ENCODE measurements at places on chromosomes 7 and 10.

- no peak for DNase-seq
These were observed 19.6 kb downstream of the EBF3 start for GRCh38 chr10:129944456-129944855.

DNA sequence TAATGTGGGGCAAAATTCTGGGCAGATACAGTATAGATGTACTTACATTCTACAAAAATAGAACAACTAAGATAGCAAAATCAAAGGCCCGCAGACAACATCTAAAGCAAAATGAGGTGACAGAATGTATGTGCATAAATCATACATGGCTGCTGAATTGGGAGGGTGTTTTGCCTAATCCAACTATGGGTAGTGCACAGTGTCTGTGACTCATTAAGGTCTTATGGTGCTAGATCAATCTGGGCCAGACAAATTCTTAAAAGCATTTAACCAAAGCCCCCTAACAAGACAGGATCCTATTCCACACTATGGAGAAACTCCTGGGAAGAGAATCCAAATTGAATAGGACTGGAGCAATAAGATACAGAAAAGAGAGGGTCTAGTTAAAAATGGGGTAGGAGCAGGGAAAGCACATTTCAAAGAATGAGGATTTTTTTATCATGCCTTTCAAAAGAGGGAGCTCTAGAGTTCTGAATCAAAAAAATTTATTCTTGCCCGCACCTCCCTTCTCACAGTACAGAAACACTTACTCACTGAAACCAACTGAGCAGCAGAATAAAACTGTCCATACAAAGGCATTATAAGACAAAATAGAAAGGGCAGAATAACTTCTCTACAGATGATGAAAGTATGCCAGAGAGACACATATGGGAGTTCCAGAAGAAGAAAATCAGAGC, 181.3 kb downstream of the RNLS start:
- DNase-seq = no peak

- DNase-seq = no peak
These were observed 159.0 kb upstream of the SHH start for GRCh38 chr7:155971180-155971770.

- DNase-seq = no peak
These were observed 92.1 kb downstream of the ZNF277 start for GRCh38 chr7:112298543-112299100.

GRCh38 chr7:127557803-127558202, 27.6 kb downstream of the GCC1 start:
- DNase-seq = no peak

DNA sequence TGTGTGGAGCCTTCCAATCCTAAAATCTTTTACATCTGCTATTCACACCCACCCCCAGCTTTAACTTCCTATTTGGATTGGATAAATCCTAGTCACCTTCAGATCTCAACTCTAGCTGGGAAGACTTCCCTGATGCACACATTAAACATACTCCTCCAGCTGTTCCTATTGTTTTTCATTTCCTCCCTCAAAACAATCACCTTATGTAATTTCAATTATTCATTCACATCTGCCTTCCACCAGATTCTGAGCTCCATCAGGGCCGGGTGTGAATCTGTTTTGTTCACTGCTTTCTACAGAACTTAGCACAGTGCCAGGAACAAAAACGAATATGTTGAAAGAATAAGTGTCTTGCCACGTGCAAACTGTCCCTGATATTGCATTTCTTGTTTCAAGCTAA, 497.4 kb downstream of the PLXDC2 start:
- DNase-seq = no peak
